Stimulated activated CD4-positive, alpha-beta T cell treated with anti-CD3 and anti-CD28 coated beads, TNF-alpha, amount 100 ng/mL, for 1 hour (primary cell): ENCODE measurements at places on chromosomes 6 and 20.

DNA sequence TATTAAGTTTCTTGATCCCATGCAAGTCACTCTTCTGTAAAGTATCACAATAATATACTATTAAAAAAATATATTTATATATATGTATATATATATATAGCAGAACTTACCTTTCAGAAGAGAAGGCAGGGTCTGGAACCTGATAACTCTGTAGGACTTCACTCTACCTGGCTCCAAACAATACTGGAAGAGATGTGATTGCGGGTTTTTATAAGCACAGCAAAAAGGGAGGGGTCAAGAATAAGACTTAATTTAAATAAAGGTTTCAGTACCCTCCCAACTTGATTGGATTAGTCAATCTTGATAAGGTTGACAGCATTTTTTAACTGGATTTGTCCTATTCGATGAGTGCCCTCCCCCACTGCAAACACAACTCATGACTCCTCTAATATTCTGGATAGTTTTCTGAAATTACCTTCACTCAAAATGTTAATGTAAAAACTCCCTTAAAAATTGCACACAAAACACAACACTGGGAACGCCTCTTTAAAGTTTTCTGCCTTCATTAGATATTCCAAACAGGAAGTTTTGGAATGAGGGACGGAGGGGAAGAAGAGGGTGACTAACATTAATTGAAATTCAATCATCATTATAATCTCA is 4.0 kb upstream of the ZNF217 start:
- DNase-seq = no peak

DNA sequence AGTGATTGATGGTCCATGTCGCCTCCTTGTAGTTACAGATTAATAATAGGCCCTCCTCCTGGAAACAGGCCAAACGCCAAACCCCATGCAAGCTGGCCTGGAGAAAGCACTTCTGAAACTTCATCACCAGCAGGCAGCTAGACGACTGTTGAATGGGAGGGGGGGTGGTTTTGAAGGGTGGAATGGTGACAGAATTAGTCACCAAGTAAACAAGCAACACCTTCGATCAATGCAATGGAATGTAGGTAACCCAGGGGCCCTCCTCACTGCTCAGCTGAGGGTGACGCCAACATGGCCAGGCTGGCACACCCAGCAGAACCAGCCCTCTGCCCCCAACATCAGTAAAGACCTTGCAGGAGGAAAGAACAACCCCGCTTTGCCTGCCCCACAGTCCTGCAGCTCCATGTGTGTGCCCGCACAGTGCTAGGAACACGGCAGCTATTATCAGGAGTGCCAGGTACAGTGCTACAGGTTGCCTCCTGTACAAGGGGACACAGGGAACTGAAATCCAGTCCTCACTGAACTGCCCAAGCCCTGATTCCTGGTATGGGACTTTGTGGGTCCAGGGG is 2.7 kb downstream of the BCAS1 start:
- no peak for DNase-seq

DNA sequence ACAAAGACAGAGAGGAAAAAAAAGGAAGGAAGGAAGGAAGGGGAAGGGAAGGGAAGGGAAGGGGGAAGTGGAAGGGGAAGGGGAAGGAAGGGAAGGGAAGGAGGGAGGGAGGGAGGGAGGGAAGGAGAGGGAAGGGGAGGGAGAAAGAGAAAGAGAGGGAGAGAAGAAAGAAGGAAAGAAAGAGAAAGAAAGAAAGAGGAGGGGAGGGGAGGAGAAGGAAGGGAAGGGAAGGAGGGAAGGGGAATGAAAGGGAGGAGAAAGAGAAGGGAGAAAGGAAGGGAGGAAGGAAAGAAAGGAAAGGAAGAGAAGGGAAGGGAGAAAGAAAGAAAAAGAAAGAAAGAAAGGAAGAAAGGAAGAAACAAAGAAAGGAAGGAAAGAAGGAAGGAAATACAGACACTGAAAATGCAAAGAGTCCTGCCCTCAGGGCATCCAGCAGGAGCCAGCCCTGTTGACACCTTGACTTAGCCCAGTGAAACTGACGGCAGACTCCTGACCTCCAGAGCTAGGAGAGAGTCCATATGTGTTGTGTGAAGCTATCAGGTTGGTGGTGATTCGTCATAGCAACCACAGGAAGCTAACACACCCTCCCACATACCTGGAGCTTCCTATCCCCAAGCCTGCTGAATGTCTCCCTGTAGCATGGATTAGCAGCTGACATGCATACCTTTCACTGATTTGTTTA is 58.7 kb upstream of the SULF2 start:
- DNase-seq = no peak

DNA sequence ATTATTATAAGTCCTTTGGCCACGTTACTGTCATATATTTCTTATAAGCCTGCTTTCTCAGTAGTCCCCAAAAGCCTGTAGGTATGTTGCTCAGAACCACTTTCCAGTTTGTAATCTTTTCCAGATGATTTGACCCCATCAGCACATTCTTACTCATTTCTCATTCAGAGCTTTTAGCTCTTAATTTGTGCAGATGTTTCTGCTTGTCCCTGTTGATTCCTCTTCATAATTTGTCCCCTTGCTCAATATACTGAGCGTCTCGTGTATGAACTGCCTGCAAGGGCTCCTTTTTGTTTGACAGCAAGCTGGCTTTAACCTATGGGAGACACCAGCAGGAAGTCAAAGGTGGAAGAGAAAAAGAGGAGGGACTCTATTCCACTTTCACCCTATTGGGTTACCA is 733.8 kb upstream of the GJE1 start:
- DNase-seq = no peak

GRCh38 chr20:11178946-11179654 is 505.3 kb upstream of the JAG1 start:
- no peak for DNase-seq

- DNase-seq = no peak
Observed at GRCh38 chr6:17987697-17988421, 424 bp upstream of the KIF13A start.

- DNase-seq = no peak
Observed at GRCh38 chr6:15916581-15916980, 212.3 kb upstream of the MYLIP start.

- no peak for DNase-seq
Observed at GRCh38 chr6:157928428-157928827, 53.2 kb upstream of the SYNJ2 start.

DNA sequence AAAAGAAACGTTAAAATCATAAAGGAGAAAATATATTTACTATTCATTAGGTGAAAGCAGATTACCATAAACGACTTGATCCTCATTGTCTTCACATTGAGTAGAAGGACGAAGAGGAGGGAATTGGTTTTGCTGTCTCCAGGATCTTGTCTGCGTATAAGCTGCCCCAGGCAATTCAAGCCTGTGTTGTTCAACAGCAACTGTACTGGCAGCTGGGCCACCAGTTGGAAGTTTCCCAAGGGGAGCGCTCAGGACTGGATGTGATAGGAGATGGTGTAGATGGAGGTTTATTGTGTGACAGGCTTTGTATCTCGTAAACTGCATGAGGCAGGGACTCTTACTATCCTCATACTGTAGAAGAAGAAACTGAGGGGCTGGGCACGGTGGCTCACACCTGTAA is 3.9 kb upstream of the FANCE start:
- DNase-seq = no peak

DNA sequence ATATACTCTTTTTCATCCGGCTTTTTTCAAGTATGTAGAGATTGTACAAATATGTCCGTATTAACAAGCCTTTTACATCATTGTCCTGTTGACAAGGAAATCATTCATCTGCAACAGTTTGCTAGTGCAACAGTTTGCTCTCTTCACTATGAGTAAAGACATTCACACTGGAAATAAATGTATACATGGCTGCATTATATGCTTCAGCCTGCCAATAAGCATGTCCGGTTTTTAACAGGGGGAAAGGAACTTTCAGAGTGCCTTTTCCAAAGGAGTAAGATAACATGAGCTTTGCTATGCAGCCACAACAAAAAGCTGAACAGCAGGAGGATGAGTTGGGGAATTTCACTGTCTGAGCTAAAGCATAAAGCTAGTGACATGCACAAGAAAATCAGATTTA is 99.4 kb upstream of the ADTRP start:
- no peak for DNase-seq

GRCh38 chr20:38112261-38112929 is 52.7 kb downstream of the TGM2 start:
- DNase-seq = no peak

- no peak for DNase-seq
Observed at GRCh38 chr20:48457193-48458002, 370.4 kb downstream of the PREX1 start.

DNA sequence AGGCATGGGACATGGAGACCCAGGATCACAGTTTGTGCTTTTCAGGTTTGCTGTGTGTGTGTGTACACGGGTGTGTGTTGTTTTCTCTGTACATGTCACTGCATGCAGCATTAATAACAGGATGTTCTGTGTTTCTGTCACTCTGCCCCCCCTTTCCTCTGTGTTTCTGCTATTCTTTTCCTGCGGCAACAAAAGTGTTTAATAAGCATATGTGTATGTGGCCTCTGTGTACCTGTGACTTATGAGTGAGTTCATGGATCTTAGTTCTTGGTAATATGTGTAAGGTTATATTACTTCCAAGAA is 9.8 kb downstream of the SYNGAP1 start:
- no peak for DNase-seq

DNA sequence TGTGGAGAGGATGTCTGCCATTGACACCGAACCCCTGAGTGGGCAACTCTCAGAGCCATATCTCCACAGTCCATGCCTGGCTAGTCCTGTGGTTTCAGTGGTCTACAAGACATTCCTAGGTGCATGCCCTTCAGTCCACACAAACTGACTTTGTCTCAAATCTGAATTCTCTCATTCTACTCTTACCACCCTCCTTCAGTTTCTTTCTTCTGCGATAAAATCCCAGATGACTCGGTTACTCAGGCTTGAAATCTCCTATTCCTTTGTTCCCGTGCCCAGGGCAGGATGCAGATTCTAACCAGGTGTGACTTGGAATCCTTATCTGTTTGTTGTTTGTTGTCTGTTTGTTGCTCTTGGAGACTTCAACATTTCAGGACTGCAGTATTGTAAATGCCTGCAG is 9.3 kb downstream of the CDS2 start:
- no peak for DNase-seq

DNA sequence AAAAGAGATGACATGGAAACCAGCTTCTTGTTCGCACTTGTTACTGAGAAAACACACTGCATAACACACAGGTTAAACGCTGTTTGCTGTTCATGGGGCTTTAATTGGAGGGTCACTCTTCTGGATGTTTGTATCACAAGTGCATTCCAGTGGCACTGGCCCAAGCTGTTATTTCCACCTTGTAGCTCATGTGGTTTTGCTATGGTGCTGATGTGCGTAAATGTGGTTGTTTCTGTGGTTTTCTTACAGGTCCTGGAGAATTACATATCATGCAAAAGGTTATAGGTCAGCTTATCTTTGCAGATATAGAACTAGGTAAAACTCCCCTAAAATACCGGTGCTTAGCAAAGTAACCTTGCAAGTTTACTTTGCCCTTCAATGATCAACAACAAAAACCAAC is 89.3 kb upstream of the AHI1 start:
- no peak for DNase-seq

GRCh38 chr6:28235912-28236452 is 10.9 kb downstream of the ZSCAN9 start:
- no peak for DNase-seq

DNA sequence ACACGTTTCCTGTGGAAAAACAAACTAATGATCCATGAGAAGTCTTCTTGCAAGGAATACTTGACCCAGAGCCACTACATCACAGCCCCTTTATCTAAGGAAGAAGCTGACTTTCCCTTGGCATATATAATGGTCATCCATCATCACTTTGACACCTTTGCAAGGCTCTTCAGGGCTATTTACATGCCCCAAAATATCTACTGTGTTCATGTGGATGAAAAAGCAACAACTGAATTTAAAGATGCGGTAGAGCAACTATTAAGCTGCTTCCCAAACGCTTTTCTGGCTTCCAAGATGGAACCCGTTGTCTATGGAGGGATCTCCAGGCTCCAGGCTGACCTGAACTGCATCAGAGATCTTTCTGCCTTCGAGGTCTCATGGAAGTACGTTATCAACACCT is 35.4 kb downstream of the GCNT2 start:
- no peak for DNase-seq

- no peak for DNase-seq
Observed at GRCh38 chr6:95017922-95018321, 559.4 kb upstream of the MANEA start.

DNA sequence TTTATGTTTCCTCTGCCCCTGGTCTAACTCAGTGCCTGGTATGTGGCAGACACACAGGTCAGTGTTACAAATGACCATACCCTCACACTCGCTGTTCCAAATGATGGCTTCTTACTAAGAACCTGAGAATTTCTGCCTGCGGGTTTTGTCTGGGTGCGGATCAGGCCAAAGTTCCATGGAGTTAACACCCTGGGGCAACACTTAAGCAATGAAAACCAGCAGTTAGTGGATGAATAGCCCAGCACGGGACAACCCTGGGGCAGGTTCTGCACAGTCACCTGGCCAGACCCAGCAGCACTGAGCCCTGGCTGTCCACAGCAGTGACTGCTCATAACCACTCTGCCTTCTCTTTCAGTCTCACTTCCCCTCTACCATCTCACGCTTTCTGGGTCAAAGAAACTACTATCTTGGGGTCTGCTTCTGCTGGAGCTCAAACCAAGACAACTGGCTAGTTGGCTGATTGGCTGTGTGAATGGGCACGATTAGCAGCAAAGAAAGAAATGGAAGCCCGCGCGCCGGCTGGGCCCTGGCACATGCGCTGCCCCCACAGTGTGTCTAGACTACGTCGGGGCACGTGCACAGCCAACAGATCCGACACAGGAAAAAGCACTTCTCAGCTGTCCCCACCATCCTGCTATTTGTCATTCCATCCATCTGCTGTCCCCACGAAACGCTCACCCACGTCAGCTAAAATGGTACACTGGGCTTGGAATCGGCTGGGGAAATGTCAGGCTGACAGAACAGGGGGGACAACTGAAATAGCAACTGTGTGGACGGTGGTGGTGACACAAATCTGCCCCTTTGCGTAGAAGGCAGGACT is 36.6 kb downstream of the MGME1 start:
- DNase-seq = no peak

DNA sequence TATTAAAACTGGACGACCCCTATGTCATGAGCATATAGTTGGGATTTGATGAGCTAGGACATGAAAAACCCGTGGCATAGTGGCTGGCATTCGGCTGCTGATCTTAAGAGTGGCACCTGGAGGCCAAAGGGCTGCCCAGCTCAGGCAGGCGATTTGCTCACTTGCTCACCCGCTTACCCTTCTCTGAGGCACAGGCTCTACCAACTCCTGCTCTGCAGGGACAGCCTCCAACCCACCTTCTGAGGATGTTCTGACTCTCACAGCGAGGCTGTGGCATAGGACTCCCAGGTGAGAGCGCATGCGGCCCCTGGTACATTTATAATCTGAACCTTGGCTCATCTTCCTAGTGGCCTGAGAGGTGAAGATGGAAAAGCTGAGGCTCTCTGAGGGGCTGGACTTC is 995 bp downstream of the RSPO4 start:
- no peak for DNase-seq

GRCh38 chr6:72724545-72724944 is 102.7 kb downstream of the KCNQ5 start:
- no peak for DNase-seq

- no peak for DNase-seq
Observed at GRCh38 chr6:54093326-54093948, 17.8 kb upstream of the MLIP start.
